Aorta (tissue), 5 donors: ENCODE measurements at places on chromosomes 1 and 21. TPM values are rescaled to one million over a fixed set of nuclear protein-coding genes. Genes with fewer than 3 reads are reported as not detected.

GRCh38 chr1:147579532-147579931 lies 38.2 kb downstream of the BCL9 start:
- no peak for DNase-seq

The COL11A1 gene
- total RNA-seq, result 8.4 TPM

The RORC gene
- 0.24 TPM for total RNA-seq

GRCh38 chr21:43720539-43721166 lies 1.7 kb downstream of the PDXK start:
- peak; percentile 69 for DNase-seq

The ACTA1 gene
- total RNA-seq, result 1.8 TPM

GRCh38 chr1:37605061-37605650 lies 9.4 kb upstream of the GNL2 start:
- DNase-seq, result no peak

The ACOT7 gene
- 20.9 TPM for total RNA-seq

- no peak for DNase-seq
Observed at GRCh38 chr1:42891465-42892138, 45.2 kb downstream of the ZNF691 start.

DNA sequence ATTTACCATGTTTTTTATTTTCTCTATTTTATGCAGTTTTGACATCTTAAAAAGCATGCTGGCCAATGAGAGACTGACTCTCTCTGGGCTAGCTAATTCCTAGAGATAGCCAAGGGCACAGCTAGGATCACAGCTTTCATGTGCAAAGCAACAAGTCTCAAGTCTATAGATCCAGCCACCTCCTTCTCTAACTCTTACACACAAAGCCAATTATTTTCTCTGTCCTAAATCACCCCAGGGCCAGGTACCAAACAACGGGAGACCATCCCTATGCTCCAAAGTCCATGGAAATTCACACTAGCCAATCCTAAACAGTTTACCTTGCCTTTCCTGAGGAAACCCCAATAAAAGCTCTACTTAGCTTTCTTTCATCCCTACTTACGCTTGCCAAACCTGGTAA lies 38.0 kb downstream of the ARHGAP29 start:
- no peak for DNase-seq

DNA sequence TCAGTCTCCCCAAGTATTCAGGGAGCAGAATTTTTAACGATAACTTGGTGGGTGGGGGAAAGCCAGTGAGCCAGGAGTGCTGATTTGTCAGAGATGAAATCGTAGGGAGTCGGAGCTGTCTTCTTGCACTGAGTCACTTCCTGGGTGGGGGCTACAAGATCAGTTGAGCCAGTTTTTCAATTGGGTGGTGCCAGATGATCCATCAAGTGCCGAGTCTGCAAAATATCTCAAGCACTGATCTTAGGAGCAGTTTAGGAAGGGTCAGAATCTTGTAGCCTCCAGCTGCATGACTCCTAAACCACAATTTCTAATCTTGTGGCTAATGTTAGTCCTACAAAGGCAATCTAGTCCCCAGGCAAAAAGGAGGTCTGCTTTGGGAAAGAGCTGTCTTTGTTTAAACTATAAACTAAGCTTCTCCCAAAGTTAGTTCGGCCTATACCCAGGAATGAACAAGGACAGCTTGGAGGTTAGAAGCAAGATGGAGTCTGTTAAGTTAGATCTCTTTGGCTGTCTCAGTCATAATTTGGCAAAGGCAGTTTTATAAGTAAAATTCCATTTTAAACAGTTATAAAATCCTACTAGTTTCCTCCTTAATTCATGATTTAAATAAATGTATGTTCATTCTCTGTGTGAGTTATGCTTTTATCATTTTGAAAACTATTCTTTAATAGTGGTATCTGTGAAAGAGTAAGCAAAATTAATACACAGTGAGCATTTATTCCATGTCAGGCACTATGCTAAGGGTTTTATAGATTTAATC lies 51.7 kb downstream of the SLC16A1 start:
- no peak for DNase-seq

GRCh38 chr21:26635681-26636080 lies 62.6 kb upstream of the CYYR1 start:
- DNase-seq, result no peak

The PIK3C2B gene
- total RNA-seq, result 87.5 TPM

DNA sequence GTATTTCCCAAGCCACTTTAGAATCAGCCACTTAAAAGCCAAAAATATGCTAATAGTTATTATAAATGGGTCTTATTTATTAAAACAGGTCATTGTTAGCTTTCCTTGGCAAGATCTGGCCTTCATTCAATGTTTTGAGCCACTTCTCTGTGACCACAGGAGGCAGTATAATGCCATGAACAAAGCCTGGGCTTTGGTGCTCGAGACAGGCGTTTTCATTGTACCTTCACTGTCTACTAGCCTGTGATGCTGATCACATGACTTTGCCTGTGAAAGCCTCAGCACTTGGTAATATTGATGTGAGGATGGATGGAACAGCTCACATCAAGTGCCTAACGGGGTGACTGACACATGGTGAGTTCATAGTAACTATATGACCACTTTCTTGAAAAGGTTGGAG lies 217.0 kb downstream of the RWDD3 start:
- no peak for DNase-seq

- DNase-seq, result no peak
Observed at GRCh38 chr1:67294836-67295617, 12.6 kb upstream of the IL12RB2 start.

GRCh38 chr1:34688006-34688741 lies 66.7 kb upstream of the GJB5 start:
- no peak for DNase-seq

- DNase-seq, result no peak
Observed at GRCh38 chr1:59162665-59163064, 134.2 kb upstream of the FGGY start.

DNA sequence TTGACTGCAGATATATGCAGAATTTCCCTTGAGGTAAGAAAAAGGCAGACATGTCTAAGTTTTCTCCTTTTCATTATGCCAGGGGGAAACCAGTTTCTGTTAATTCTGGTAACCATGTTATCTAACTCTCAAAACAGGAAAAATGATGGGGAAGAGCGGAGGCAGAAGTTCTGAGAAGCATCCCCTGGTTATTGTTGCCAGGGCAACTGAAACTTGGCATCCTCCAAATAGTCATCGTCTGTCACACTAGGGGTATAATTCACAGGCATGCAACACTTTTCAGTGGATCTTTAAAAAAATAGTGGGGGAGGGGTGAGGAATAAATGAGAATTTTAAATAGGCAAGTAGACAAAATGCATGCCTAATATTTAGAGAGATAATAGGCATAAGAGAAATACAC lies 715.3 kb upstream of the CXADR start:
- no peak for DNase-seq
